ENCODE measurements at places on chromosomes 5 and 9.

- no peak for DNase-seq
Observed at GRCh38 chr9:127962278-127962677, 18.5 kb downstream of the EEIG1 start.

- DNase-seq: no peak
Observed at GRCh38 chr5:110854200-110854599, 115.4 kb downstream of the SLC25A46 start.

- DNase-seq: no peak
Observed at GRCh38 chr5:174903172-174903732, 178.9 kb downstream of the MSX2 start.

- DNase-seq: no peak
Observed at GRCh38 chr9:75996726-75997125, 106.3 kb downstream of the PCSK5 start.

- DNase-seq: no peak
Observed at GRCh38 chr9:90766731-90767130, 34.9 kb upstream of the SYK start.

- DNase-seq: peak; percentile 74
Observed at GRCh38 chr9:133122935-133123611, 2.0 kb upstream of the RALGDS start.

DNA sequence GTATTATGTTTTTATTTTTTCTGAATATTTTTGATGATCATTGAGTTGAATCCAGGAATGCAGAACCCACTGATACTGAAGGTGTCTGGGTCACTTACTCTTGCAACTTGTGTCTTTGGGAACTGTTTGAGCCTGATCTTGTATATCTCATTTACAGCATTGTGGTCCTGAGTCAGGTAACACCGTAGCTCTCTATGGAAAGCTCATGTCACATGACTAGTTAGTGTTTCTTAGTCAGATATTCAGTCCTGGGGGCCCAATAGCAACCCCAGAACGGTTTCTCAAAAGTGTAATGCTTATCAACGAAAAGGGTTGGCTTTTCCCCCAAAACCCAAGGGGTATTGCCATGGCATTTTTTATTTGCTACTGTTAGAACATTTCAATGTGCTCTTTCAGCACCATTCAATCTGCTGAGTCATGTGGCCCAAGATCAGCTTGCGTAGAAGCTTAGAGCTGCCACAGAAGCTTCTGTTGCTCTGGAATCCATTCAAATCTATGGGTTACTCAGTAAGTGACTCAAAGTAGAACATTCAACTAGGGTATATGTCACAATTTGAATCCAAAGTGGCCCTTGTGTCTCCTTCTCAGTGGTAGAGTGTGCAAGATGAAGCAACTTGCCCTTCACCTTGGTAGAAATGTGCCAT, 12.1 kb upstream of the PTAR1 start:
- peak; percentile 38 for DNase-seq

- no peak for DNase-seq
Observed at GRCh38 chr9:4756420-4756819, 15.4 kb upstream of the AK3 start.

DNA sequence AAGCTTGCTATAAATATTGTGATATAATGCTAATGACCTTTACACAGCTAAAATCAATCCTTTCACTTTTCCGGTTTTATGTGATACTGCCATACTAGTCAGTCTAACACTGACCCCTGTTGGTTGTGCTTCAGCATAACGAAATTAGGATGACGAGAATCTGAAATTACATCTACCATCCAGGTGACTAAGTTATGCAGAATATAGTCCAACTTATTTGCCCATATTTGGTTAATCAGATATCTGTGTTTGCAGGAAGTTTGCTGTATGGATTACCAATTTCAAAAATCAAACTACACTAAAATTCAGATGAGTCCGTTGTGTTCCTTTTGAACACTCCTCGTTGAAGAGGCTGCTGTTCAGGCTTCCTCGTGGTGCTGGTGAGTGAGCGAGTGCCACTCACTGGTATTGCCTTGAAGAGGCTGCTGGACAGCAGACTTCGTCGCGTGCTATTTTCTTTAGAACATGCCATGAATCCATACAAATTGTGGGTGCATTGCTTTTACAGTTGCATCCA, 32.5 kb downstream of the TENT4A start:
- peak; percentile 59 for DNase-seq

DNA sequence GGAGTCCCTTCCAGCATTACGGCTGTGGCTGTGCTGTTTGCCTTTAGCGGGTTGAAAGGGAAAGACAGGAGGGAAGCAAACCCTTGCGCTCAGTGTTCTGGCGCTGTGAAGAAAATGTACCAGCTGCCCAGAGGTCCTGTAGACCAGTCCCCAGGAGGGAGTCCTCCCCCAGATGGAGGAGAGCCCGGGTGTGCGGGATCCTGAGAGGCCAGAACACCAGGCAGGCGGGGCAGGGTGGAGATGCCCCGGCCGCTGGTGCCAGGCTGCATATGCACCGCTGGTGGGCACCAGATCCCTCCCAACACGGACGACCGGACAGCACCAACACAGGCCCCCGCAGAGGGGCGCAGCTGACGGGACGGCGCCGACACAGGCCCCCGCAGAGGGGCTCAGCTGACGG, 37.2 kb upstream of the SLC9A3 start:
- no peak for DNase-seq

- DNase-seq: no peak
Observed at GRCh38 chr9:86079421-86079831, 19.9 kb downstream of the GOLM1 start.

GRCh38 chr9:34282096-34282495, 47.0 kb downstream of the KIF24 start:
- no peak for DNase-seq

DNA sequence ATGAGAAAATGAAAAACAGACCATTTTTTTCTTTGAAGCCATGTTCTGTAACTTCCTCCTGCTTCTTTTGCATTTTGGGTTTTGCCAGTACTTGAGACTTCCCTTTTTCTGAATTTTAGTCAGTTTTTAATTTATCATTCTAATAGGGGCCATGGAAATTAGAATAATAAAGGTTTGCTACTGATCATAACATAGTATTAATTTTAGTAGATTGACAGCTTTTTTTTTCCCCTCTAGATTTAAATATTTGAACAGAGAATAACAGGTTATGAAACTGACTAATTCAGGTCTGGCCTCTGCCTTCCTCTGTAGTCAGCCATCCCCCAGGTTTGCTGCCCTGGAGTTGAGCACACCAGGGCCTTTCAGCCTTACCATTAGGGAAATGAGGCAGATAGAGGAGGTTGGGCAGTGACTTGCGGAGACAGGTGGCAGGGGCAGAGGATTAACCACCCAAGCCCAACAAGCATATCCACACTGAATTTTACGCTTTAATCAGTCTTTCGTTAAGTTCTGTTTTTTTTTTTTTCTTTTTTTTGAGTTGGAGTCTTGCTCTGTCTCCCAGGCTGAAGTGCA, 80.1 kb upstream of the TNFAIP8 start:
- DNase-seq: no peak

DNA sequence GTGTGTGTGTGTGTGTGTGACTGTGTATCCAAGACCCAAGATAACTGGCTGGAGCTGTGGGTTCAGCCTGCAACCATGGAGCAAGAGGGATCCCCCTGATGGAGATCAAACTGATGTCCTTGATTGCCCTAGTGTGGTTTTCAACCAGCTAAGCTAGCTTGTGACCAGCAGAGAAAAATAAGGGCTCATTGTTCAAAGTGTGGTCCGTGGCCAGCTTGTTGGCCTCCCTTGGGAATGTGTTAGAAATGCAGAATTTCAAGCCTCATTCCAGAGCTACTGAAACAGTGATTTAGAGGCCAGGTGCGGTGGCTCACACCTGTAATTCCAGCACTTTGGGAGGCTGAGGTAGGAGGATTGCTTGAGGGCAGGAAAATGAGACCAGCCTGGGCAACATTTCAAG, 79.9 kb downstream of the ACER2 start:
- no peak for DNase-seq

DNA sequence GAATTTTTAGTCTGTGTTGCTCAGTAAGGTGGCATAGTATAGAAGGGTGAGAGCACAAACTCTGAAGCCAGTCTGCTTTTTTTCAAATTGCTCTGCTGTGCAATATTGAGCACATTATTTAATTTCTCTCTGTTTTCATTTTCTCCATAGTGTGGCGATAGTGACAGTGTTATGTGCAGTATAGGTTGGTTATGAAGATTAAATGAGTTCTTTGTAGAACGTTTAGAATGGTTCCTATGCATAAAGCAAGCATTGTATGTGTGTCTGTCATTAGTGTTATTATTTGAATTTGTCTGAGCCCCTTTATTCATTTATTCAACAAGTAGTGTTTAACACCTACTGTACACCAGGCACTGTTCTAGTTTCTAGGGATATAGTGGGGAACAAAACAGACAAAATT, 9.2 kb downstream of the PRR16 start:
- DNase-seq: no peak

- DNase-seq: no peak
Observed at GRCh38 chr5:143496943-143497342, 93.5 kb upstream of the NR3C1 start.

GRCh38 chr9:106146066-106146840, 451.9 kb downstream of the TMEM38B start:
- DNase-seq: no peak

- peak; percentile 84 for DNase-seq
Observed at GRCh38 chr5:149550594-149551226, 529 bp downstream of the CSNK1A1 start.

GRCh38 chr5:119212676-119213075, 141.8 kb downstream of the DMXL1 start:
- no peak for DNase-seq

DNA sequence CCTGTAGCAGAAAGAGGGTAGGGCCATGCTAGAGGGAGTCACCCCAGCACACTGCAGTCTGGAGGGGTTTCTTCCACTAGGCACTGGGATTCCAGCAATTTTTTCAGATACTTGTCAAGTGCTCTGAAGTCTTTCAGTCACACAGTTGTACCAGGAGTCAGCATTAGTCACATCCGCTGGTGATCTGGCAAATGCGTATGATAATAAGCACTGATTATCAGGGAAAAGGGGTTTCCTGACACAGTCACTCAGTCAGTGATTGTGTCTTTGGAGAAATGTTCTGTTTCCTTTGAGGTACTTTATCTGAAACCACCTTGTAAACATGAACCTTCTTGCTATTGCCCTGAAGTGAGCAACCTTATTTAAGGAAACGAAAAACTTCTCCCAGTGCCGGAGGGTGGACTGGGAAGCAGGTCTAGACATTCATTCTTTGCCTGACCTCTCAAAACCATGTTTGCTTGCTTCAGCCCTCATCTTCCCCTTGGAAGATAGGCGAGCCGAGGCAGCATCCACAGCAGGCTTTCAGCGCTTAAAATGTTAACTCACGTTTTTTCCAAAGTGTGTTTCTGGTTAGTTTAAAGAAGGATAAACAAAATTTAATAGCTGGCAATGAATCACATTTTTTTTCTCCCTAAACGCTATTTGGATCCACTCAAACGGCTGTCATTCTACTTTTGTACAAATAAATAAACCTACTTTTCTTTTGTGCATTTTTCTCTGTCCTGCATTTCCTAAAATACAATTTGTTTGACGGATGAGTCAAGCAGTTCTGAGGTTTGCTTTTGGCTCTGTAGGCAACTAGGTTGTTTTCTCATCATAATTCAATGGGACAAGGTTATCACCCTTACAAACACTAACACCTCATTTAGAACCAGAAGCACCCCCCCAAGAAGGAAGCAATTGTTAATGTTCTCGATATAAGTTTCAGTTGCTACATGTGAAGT, 77.7 kb downstream of the FOXD1 start:
- no peak for DNase-seq

Data from erythroblast (primary cell).